B cell (primary cell): ENCODE measurements at places on chromosomes 6 and 20. TPM values are rescaled to one million over a fixed set of nuclear protein-coding genes. Genes with fewer than 3 reads are reported as not detected.

Gene CST4
- total RNA-seq = not detected in 2 replicates

DNA sequence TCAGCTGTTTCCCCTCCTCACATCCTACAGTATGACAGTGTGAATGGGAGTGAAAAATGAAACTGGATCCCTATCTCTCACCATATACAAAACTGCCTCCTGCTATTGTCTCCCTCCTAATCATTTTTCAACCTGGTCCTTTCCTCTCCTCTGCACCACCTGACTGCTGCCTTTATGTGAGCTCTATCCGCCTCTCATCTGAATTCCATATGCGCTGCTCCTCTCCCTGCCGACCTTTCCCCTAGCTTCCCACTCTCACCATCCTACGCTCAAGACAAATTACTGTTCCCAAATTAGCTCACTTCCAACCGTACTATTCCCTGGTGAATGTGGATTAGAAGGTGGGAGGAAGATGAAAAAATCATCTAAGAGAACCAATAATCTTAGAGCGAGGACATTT lies 148.4 kb upstream of the FBXL4 start:
- H3K27ac ChIP-seq = no peak overlapping the region
- H3K36me3 ChIP-seq = no peaks in the 10 kb centered on the region
- H3K27me3 ChIP-seq = no peaks in the 10 kb centered on the region
- no peak for DNase-seq
- H3K4me1 ChIP-seq = no peaks in the 10 kb centered on the region

DNA sequence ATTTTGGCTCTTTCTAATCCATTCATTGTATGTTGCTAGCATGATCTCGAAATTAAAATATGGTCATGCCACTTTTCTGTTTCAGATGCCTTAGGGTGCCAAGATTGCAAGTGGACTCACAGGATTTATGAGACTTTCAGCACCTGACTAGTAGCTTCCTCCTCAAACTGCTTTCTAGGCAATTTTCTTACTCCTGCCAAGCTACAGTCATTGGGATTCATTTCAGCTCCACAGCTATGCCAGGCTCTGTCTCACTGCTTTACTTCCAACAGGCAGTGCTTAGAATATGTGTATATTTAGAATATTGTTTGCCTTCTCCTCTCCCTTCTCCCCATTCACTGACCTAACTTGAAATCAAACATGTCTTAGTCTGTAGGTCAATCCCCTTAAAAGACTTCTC lies 681.4 kb downstream of the TENT5A start:
- DNase-seq = no peak
- H3K4me3 ChIP-seq = no peak overlapping the region
- no peaks in the 10 kb centered on the region for H3K4me1 ChIP-seq
- no peaks in the 10 kb centered on the region for H3K27me3 ChIP-seq

- no peaks in the 10 kb centered on the region for H3K4me1 ChIP-seq
- H3K4me3 ChIP-seq = no peak overlapping the region
- DNase-seq = no peak
- H3K27me3 ChIP-seq = no peaks in the 10 kb centered on the region
Measured at GRCh38 chr6:51513891-51514747, 573.3 kb downstream of the PKHD1 start.
